ENCODE measurements at places on chromosomes 5 and 9. TPM values are rescaled to one million over a fixed set of nuclear protein-coding genes. Genes with fewer than 3 reads are reported as not detected.

The LCN2 gene
- 4.4 TPM for total RNA-seq

The CDKN2B-AS1 gene
- not detected for total RNA-seq

The IL5 gene
- total RNA-seq: not detected

The PCDH12 gene
- 0.15 TPM for total RNA-seq

The GGTA1 gene
- total RNA-seq: not detected

Measured in A375 (cell line).